ENCODE measurements at places on chromosomes 2 and 18. TPM values are rescaled to one million over a fixed set of nuclear protein-coding genes. Genes with fewer than 3 reads are reported as not detected.

DNA sequence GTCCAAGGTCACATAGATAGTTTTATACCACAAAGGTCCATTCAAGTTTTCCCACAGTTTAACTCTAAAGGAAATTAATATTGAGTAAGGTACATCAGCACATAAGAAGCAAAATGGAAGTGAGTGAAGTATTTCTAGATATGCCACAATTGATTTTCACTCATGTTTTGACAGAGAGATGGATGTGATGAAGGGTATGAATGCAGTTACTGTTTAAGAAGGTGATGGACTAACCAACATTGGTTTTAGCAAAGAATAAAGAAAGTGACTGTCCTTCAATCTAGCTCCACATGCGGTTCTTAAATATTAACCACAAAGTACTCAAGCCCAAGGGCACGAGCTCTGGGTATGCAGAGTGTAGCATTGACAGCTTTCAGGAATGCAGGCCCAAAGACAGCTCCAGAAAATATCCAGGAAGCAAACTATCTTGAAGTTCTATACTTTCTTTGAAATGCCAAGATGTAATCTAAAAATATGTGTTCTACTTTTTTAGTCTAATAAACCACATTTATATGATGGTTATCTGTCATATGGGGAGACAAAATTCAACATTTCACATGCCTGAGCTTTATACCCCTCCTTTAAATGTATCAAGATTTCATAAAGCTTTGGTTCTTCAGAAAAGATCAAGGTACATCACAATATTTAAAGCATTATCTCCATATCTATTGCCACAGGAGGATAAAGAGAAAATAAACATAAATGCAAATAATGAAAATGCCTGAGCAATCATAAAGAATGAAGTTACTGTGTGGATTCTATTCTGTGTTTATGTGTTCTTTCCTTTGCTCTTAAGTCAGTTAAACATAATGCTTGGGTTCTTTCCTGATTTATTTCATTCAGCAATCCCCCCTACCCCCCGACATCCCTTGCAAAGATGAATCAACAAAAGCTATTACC is 6.7 kb upstream of the SCN1A start:
- DNase-seq: no peak

DNA sequence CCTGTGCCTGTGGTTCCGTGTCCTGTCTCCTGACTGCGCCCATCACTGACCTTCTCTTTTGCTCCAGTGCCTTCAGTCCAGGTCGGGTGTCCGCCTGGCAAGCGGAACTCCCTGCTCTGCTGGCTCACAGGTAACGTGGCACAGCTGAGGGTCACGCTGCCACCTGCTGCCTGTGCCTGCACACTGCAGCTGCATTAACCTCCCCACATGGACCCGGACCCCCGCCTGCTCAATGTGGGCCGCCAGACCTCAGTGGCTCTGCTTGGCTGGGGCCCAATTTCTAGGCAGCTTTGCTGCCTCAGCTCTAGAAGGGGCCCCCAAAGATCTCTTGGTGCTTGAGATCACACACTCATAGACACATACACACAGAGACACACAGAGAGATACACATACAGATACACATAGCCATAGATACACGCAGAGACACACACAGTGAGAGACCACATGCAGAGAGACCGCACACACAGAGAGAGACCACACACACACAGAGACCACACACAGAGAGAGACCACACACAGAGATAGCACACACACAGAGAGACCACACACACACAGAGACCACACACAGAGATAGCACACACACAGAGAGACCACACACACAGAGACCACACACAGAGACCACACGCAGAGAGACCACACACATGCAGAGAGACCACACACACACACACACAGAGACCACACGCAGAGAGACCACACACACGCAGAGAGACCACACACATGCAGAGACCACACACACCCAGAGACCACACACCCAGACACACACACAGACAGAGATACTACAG is 14.9 kb upstream of the CNNM3 start:
- peak; percentile 61 for DNase-seq

DNA sequence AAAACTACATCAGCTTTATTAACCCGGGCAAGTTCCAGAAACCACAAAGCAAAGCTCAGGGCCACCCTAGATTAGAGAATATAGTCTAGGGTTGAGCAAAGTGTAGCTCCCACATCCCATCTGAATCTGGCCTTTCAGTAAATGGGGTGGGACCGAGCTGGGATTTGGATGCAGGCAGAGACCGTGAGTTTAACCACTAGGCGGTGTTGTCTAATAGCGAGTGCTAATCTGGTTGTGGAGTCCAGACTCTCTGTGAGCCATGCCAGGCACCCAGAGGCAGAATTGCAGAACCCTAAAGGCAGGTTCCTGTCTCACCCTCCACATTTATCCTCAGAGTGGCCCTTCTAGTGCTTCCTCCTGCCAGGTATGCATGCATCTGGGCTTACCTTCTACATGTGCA is 435.9 kb downstream of the TSN start:
- DNase-seq: no peak

DNA sequence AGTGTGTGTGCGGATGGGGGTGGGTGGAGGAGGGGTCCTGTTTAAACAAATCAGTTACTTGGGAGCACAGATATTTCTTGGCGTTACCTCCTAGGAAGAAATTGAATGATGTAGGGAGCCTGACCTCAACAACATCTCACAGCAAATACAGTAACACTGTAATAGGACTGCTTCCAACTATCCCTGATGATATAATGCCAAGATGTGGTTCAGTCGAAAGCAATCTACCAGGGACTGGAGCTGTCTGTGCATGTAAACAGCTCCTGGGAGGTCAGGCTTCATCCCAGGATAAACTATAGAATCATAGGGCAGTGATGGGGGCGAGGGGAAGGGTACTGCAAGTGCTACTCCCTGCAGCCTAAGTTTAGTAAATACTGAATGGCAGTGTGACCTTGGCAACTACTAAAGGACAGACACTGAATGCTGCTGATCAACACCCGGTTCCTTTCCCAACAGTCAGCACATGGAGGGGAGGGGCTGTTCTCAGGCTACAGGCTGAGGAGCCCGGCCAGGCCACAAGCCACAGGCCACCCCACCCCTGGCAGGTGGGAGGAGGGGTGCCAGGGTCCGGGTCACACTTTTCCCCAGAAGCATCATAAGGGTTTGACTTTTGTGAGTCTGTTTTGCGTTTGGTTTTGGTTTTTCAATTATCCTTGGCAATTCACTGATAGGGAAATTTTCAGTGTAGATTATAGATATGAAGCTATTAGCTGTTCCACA is 85.3 kb upstream of the ZNF397 start:
- DNase-seq: no peak

GRCh38 chr18:10995550-10995949 is 153.8 kb downstream of the PIEZO2 start:
- DNase-seq: no peak

- peak; percentile 70 for DNase-seq
These were observed 102.3 kb downstream of the LIPG start for GRCh38 chr18:49663899-49664890.

GRCh38 chr18:2526329-2526728 is 45.0 kb downstream of the METTL4 start:
- DNase-seq: no peak

- DNase-seq: no peak
These were observed 99.8 kb downstream of the COPS8 start for GRCh38 chr2:237185553-237185925.

- DNase-seq: no peak
These were observed 65.0 kb downstream of the MAPRE2 start for GRCh38 chr18:35106013-35106844.

- DNase-seq: peak; percentile 33
These were observed 190.4 kb downstream of the FMNL2 start for GRCh38 chr2:152525277-152525838.

- peak; percentile 71 for DNase-seq
These were observed 143.6 kb upstream of the MAP3K20 start for GRCh38 chr2:172931918-172932520.

GRCh38 chr2:239732666-239733010 is 292.5 kb downstream of the NDUFA10 start:
- DNase-seq: no peak

INPP5D gene
- 4.1 TPM for polyA plus RNA-seq

- DNase-seq: no peak
These were observed 17.5 kb downstream of the BZW1 start for GRCh38 chr2:200829258-200829655.

GRCh38 chr2:9763356-9764152 is 79.7 kb upstream of the TAF1B start:
- no peak for DNase-seq

GULP1 gene
- 1.1 TPM for polyA plus RNA-seq

- no peak for DNase-seq
These were observed 53.3 kb downstream of the TNS1 start for GRCh38 chr2:217949447-217949846.

- DNase-seq: no peak
These were observed 376.9 kb downstream of the MTX2 start for GRCh38 chr2:176646033-176646615.

CXCR1 gene
- polyA plus RNA-seq: 0.08 TPM

ANKRD62 gene
- polyA plus RNA-seq: not detected

- DNase-seq: no peak
These were observed 154.8 kb downstream of the INSIG2 start for GRCh38 chr2:118243031-118243430.

DNA sequence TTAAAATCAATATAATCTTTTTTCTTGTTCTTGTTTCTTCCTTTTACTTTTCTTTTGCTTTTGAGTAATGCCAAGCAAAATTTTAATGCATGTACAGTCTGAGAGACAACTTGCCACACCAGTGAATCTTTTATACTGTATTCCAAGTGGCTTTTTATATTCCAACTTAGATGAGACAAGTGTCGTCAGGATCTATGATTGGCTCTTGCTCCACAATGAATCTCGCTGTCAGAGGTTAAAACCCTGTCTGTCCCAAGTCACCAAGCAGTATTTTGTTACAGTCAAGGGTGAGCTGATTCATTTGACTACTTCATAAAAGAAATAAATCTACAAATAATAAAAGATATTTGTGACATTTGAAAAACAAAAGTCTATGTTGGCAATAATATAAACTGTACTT is at the start of gene MSTN:
Gene MSTN, minus strand, starts transcription at position 129 of the 400 bp plus-strand sequence. CDS start 133 bp downstream, outside the sequence.
- DNase-seq: no peak

- DNase-seq: no peak
These were observed 37.0 kb upstream of the NT5DC4 start for GRCh38 chr2:112683550-112684414.

CARF gene
- 0.79 TPM for polyA plus RNA-seq

- no peak for DNase-seq
These were observed 29.2 kb upstream of the ALLC start for GRCh38 chr2:3628800-3629199.

C2orf66 gene
- polyA plus RNA-seq: 0.11 TPM

DNA sequence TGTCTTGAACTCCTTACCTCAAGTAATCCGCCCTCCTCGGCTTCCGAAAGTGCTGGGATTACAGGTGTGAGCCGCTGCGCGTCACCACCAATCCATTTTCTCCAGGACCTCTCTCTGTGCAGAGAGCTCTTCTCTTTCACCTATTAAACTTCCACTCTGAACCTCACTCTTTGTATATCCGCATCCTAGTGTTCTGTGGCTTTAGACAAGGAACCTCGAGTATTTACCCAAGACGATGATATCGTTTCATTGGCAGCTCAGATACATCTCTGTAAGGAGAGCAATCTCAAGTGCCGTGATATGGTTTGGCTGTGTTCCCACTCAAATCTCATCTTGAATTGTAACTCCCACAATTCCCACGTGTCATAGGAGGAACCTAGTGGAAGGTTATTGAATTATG is 15.1 kb upstream of the WDR33 start:
- no peak for DNase-seq

DNA sequence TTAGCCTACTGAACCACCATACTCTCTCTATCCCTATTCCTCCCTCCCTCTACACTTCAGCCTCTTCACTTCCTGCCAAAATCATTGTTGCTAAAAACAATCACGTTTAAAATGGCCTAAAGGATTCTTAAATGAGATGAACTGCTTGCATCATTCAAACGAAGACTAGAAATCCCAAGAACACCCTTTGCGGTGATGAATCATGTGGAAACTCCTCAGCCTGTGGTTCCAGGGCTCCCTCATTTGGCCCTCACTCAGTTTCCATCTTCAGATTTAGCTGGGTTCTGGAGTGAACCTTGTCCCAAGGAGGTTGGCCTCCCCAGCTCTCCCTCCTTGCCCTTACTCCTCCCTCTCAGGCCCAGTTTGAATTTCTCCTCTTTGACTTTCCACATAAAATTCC is 125.6 kb upstream of the CDC42EP3 start:
- DNase-seq: no peak

PPM1G gene
- 87.2 TPM for polyA plus RNA-seq

DNA sequence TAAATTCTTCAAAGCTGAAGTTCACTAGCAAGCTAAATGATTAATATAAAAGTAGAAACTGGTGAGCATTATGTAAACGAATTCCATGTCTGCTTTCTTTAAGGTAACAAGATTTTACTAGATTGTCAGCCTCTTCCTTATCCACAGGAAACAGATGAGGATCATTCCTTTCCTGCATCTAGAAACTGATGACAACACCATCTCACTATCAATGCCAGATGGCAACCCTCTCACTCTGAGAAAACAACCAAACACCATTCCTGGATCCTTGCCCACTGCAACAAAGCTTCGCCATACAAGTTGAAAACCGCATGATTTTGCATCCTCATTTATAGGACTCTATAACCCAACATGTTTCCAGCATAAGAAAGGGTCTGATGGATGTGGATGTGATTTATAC is 122.9 kb downstream of the ZNF521 start:
- DNase-seq: no peak

COL4A4 gene
- polyA plus RNA-seq: 1.3 TPM

ALLC gene
- not detected for polyA plus RNA-seq

SERPINB12 gene
- polyA plus RNA-seq: not detected

DNA sequence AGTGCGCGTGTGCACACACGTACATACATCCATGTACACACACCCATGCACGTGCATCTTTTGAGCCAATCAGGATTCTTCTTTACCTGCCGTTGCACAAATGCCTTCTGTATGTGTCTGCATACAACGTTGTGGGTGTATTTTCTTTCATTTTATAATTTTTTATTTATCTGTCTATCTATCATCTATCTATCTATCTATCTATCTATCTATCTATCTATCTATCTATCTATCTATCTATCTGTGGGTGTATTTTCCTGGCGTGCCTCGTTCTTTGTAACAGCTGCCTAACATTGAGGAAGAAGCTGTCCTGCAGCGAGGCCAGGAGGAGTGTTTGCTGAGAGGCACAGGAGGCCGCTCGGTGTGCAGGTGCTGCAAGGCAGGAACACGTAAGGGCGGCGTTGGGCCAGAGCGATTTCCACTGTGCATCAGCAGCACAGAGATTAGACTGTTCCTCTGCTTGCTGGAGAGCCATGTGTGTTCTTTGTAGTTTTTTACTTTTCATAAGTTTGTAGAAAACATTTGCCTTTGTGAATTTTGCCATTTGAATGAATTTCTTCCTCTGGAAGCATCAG is 84.4 kb downstream of the DGKD start:
- DNase-seq: no peak
